DMS79 treated with DMSO at 0.1 percent for 48 hours (cell line): ENCODE measurements at places on chromosomes 6 and 20.

DNA sequence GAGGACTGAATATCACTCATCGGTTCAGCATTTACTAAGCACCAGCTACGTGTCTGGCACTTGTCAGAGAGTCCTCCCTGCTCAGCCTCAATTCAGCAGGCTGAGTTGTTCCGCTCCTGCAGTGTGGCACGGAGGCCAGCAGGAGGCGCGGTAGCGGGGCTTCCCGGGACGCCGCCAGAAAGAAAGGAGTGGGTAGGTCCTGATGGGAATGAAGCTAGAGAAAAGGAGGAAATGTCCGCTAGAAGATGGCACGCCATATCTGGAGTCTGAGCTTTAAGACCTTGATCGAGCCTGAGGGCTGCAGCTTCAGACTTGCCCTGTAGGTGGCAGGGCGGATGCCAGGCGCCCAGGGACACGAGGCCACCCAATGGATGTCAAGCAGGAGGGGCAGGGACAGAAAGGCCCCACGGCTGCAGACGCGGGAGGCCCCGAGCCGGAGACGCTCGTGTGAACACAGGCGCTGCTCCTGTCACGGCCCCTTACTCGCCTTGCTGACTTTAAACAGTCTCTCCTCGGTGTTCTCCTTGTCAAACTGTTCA is 18.7 kb downstream of the SERPINB6 start:
- DNase-seq: no peak

- DNase-seq: no peak
Observed at GRCh38 chr6:139010674-139011073, 17.9 kb upstream of the ABRACL start.

GRCh38 chr20:41030531-41031242 is 2.1 kb downstream of the TOP1 start:
- DNase-seq: peak; percentile 3

DNA sequence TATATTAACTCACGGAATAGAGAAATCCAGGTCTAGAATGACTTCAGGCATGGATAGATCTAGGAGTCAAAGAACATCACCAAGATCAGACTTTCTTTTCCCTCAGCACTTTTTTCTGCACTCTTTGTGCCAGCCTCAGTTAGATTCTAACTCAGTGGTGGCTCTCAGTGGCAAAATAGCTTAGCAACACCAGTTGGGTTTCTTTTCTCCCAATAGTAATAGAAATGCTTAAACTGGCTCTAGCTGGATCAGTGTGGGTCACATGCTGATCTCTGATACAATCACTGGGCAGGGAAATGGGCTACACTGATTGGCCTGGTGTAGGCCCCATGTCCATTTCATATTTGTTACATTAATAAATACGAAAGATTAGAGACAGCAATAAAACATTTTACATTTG is 44.2 kb upstream of the ARFGEF2 start:
- DNase-seq: no peak

DNA sequence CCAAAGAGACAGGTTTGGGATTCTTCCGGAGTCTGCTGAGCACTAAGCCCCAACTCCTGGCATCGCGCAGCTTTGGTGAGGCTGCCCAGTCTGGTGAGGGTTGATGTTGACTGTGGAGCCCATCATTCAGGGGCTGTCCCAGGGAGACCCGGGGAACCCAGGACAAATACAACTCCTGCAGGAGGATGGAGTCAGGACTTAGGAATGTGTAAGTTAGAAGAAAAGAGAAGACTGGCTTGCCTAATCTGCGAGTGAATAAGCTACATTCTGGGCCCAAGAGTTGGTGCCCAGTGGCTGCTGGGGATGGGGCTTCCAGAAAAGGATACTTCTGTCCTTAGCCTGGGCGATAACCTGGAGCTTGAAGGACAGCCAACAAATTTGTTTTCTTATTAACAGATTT is 47.9 kb downstream of the STK35 start:
- DNase-seq: no peak

GRCh38 chr20:45445805-45446562 is 23.6 kb upstream of the WFDC2 start:
- DNase-seq: no peak

DNA sequence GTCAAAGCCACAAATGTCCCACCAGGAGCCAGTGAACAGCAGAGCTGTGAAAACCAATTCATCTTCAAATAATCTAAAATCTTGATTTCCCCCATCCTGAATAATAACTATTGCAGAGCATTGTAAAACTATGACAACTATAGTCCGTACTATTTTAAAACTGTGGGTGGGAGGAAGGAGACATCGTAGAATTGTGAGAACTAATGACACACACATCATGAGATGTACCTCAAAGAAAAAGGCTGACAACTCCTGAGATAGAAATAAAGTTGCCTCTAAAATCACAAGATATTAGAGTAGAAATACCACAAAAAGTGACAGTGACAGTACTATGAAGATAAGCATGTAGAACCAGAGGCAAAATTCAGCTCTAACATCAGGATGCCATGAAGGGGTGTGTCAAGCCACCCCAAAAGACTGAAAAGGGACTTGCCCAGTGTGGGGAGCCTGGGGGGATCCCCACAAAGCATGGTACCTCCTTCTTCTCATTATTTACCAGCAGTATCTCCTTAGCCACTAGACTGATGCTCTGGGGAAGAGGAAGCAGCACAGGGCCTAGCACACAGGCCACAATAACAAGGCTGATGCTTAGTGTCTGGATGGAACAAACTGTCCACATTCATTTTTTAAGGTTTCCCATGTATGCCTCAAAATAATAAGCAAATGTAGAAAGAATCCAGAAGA is 13.4 kb downstream of the NAPB start:
- no peak for DNase-seq

GRCh38 chr6:16774437-16774836 is 13.2 kb upstream of the ATXN1 start:
- no peak for DNase-seq
